ENCODE measurements at places on chromosomes 5 and 9.

DNA sequence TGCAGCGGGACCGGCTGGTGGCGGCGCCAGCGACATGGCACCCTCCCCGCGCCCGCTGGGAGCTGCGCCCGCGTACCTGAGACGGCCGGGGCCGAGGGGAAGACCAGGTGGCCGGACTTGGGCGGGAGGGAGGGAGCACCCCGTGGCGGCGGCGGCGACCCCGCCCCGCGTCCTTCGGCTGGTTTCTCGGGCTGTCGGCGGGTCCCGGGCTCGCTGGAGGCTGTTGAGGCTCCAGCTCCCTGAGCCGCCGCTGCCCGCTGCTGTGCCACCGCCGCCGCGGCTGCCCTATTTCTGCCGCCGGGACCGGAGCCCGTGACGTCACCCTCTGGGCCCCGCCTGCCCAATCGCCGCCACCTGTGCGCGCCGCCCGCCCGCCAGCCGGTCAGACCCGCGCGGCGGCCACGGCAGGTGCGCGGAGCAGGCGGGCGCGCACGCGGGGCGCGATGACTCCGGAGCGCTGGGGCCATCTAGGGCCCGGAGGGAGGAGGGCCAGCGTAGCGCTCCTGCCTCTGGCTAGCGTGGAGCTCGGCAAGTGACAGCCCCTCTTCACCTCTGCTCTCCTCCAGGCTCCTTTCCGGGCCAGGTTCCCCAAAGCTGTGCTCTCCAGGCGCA, at the start of gene FSTL4:
Gene FSTL4, minus strand, starts transcription at position 293 of the 612 bp plus-strand sequence.
- peak; percentile 27 for DNase-seq

DNA sequence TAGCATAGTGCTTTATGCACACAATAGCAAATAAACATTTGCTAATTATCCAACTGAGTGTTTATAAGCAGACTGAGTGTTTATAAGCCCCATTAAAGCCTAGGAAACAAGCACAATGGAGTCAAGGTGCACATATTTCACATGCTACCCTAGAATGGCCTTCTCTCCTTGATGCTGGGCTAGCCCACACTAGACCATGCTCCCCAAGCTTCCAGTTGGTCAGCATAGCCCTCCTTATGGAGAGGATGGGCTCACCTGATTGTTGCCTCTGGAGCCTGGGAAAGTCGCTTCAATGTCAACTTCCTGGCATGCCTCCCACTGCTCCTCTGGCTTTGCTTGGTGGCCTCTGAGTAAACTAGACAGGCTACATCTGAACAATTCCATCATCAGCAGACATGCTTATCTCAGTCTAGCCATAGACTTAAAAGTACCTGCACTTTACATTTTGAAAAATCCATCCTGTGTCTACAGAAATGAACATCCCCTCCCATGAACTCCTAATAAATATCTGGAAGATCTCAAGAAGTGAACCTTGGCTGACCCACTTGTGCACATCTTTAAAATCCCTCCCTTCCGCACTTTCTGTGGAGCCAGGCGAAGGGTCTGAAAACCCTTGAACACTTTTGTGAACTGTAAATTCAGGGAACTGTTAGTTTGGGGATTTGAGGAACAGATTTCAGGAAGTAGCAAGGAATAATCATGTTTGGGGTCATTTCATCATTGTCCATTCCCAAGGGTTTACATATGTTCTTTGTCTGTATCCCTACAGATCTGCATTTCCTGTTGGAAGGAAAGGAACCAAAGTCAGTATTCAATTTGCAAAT, 486.6 kb downstream of the ARHGEF28 start:
- DNase-seq = no peak

DNA sequence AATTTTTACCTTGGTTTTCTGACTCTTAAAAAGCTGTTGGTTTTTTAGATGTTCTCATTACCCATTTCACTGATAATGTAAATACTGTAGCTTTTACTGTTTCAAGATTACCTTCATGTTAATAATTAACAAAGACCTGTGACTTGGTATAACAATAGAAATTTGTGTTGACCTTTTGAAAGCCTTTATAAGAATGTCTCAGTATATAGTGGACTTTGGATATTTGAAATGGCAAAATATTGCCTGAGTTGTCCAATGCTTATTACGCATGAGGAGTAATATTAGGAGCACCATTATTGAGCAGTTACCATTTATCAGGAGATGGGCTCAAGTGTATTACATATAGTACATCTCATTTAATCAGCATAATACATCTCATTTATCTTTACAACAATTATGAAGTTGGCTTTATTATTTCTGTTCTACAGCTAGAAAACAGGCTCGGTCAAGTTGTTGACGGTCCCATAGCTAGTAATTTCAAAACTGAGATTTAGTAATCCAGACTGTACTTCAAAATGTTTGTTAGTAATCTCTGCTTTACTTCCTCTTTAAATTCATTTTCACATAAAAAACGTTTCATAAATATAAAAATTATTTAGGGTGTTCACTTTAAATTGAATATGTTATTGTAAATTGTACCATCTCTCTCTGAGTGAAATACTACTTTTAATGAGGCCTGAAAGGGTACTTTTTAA, 50.7 kb upstream of the FKTN start:
- DNase-seq = no peak

DNA sequence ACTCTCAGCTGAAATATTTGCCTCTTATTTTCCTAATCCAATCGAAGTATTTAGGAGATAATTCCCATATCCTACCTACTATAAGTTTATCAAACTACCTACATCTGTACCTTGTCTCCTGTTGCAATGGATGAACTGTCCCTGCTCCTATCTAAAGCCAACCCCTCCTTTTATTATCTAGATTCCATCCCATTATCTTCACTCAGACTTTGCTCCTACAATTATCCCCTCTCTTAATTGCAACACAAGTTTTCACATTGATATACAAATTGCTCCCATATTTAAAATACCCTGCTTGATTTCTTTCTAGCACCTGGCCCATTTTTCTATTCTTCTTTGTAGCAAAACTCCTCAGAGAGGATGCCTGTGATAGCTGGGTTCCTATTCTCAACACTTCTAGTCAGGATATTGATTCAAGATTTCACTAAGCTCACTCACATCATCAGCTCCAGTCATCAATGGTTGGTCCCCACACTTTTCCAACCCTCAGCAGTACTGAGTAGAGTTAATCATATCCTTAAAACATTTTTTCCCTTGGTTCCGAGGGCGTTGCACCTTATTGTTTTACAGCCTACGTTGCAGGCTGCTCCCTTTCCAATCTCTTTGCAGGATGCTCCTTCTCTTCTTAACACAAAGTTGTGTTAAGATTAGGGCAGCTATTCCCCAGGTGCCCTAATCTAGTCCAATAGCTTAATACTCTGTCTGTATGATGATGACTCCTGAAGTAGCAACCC, 177.8 kb upstream of the PTGER4 start:
- no peak for DNase-seq

DNA sequence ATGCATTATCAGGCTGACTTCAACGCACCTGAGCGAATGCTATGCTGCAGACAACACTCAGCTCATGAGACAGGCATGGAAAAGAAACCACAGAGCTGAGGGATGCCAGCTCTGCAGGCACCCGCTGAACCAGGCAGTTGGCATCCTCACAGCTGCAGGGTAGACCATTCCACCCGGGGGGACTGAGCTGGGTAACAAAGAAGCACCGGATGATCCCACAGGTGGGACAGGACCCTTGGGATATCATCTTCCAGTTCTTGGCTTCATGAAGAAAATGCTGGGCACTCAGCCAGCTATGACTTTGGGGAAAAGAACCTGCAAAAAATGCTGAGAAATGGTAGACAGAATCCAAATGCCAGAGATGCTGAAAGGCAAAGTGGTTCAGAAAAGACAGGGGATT, 9.6 kb downstream of the EPB41L4B start:
- DNase-seq = no peak

DNA sequence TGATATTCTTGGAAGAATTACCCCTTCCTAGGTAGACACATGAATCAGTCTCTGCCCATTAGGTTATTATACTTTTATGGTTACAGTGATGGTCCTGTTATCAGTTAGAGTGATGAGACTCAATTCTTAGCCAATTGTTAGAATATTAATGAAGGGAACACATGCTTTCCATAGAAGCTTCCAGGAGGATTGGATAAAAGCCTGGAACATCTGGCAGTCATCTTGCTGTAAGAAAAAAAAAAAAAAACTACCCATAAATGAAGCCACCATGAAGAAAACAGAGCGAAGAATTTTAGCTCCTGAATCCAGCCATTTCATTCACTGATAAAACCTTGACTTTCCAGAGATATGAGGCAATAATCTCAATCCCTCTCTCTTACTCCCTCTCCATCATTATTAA, 262.5 kb upstream of the GRIN3A start:
- no peak for DNase-seq

DNA sequence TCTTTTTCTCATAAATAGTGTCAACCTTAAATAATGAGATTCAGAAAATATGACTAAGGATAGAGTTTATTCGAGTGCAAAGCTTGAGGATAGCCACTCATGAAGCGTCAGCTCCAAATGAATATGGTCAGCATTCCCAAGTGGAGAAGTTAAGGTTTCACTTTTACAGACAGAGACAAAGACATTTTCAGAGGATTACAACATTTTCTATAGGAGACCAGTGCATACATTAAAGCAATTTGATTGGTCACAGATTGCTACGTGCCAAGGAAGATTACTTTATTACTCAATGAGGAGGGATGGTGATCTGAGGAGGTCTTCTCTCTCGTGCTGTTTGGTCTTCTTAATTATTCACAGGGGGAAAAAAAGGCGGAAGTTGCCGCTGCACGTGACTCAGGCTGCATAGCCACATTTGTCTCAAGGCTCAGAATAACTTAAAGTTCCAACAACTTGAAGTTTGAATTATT, 60.1 kb upstream of the SPATA31C2 start:
- DNase-seq = no peak

GRCh38 chr9:114864471-114864870, 58.6 kb upstream of the TNFSF15 start:
- DNase-seq = no peak

GRCh38 chr5:78595458-78595921, 53.1 kb downstream of the LHFPL2 start:
- no peak for DNase-seq

DNA sequence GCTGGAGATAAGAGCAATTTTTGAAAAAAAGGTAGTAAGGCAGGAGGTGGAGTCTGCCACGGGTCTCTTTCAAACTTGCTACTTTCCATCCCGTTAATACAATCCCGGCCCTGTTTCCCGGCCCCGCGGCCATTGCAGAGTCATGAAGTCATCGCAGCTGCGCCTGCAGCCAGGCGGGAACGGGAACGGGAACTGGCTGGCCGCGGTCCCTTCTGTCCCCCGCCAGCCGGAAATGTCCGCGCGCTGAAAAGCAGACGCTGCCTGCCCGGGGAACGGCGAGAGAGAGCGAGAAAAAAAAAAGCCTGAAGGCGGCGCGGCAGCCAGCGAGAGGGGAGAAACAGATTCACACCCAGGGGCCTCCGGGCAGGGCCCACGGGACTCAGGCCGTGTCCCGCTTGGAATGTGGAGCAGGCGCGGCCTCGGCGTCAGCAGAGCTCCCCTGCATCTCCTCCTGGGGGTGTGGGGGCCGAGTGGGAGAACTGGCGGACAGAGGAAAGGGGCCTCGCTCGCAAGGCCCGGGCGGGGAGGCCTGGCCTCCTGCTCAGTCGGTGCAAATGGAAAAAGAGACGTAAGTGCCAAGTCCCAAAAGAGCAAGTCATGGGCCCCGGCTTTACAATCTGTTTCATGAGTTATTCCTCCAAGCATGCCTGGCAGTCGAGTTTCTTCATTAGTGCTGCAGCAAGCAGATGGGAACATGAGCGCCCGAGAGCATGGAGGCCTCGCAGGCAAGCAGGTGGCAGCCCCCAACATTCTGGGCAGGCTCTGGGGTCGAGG, 201.2 kb upstream of the GAS1 start:
- no peak for DNase-seq

DNA sequence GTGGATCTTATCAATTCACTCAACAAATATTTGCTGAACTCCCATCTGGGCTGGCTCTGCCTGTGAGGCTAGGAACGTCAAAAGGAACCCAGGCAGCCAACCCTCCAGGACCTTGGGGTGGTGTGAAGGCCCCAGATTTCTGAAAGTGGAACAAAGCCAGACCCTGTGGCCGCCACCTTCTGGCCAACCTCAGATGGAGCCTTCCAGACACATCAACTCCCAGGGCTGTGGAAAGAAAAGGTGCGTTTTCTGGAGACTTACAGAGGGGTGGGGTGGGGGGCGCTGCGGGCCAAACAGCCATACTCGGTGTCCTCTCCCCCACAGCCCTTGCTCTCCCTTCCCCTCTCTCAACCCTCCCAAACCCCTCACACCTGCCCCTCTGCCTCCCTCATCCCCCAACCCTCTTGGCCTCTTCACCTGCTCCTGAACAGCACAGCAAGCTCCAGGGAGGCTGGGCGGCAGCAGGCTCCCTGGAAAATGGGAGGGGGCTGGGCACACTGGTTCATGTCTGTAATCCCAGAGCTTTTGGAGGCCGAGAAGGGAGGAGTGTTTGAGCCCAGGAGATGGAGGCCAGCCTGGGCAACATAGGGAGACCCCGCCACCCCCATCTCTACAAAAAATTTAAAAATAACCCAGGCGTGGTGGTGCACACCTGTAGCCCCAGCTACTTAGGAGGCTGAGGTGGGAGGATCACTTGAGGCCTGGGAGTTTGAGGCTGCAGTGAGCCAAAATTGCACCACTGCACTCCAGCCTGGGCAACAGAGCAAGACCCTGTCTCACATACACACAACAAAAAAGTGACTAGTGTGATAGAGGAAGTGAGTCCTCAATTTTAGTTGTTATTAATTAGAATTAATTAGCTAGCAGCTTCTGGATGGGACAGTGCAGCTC, 45.0 kb upstream of the PRRC2B start:
- DNase-seq = no peak

- DNase-seq = no peak
Measured at GRCh38 chr9:105760053-105760452, 65.7 kb downstream of the TMEM38B start.

DNA sequence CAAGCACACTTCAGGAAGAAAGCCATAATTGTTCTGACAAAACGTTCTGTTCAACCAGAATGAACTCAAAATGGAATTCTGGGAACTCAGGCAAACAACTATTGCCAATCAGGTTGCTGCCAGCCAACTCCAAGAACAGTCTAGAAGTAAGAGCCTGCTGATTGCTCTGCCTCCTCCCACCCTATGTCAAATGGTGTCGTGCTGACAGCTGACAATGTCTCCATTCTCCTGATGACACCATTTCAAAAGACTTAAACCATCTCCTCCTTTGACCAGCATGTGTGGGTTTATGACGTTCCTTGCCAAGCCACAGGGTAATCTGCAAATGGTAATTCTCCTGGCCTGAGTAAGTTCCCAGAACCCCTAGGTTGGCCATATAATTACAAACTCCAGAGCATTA, 21.9 kb upstream of the PLIN2 start:
- no peak for DNase-seq

- no peak for DNase-seq
Measured at GRCh38 chr9:25427898-25428297, 250.3 kb downstream of the TUSC1 start.

- no peak for DNase-seq
Measured at GRCh38 chr5:78534148-78534904, 114.2 kb downstream of the LHFPL2 start.
